ENCODE measurements at places on chromosomes 13 and 19. TPM values are rescaled to one million over a fixed set of nuclear protein-coding genes. Genes with fewer than 3 reads are reported as not detected.

PDCD5 gene
- 60.7 TPM for total RNA-seq

CNMD gene
- not detected for total RNA-seq

IRGQ gene
- 15.7 TPM for total RNA-seq

SIGLECL1 gene
- total RNA-seq = not detected

KATNAL1 gene
- 1.5 TPM for total RNA-seq

HS6ST3 gene
- not detected for total RNA-seq

ANKRD10 gene
- total RNA-seq = 142 TPM

RB1 gene
- 32.6 TPM for total RNA-seq

OR10H1 gene
- not detected for total RNA-seq

EDNRB gene
- not detected for total RNA-seq

ZNF45 gene
- 27.9 TPM for total RNA-seq

HPN gene
- total RNA-seq = not detected

NKPD1 gene
- 0.85 TPM for total RNA-seq

DMKN gene
- 2.6 TPM for total RNA-seq

SEMA6B gene
- total RNA-seq = 0.68 TPM

ZNF534 gene
- total RNA-seq = not detected

KIR2DL3 gene
- total RNA-seq = 0.23 TPM

APOC4 gene
- total RNA-seq = not detected

KLF16 gene
- 18.5 TPM for total RNA-seq

CRX gene
- total RNA-seq = not detected

NR2C2AP gene
- 26.0 TPM for total RNA-seq

CCDC169 gene
- total RNA-seq = not detected

RASGRP4 gene
- total RNA-seq = not detected

OR7D2 gene
- total RNA-seq = 0.11 TPM

CCL25 gene
- not detected for total RNA-seq

PRR12 gene
- total RNA-seq = 62.1 TPM

NLRP5 gene
- not detected for total RNA-seq

FUT6 gene
- not detected for total RNA-seq

DPF1 gene
- not detected for total RNA-seq

IGFL3 gene
- not detected for total RNA-seq

CGB3 gene
- not detected for total RNA-seq

CDX2 gene
- not detected for total RNA-seq

LRRC4B gene
- total RNA-seq = not detected

LYL1 gene
- 6.6 TPM for total RNA-seq

ZNF681 gene
- total RNA-seq = 9.7 TPM

ZNF491 gene
- 5.0 TPM for total RNA-seq

Measured in naive thymus-derived CD8-positive, alpha-beta T cell (primary cell).